ENCODE measurements at places on chromosomes 1 and 21.

GRCh38 chr1:206080026-206080820 lies 27.2 kb downstream of the RHEX start:
- H3K36me3 ChIP-seq = no peaks in the 10 kb centered on the region
- no peak for DNase-seq
- no peak overlapping the region for H3K27ac ChIP-seq
- H3K4me1 ChIP-seq = peaks cover 2% of the 10 kb centered on the region
- no peak overlapping the region for H3K4me3 ChIP-seq

DNA sequence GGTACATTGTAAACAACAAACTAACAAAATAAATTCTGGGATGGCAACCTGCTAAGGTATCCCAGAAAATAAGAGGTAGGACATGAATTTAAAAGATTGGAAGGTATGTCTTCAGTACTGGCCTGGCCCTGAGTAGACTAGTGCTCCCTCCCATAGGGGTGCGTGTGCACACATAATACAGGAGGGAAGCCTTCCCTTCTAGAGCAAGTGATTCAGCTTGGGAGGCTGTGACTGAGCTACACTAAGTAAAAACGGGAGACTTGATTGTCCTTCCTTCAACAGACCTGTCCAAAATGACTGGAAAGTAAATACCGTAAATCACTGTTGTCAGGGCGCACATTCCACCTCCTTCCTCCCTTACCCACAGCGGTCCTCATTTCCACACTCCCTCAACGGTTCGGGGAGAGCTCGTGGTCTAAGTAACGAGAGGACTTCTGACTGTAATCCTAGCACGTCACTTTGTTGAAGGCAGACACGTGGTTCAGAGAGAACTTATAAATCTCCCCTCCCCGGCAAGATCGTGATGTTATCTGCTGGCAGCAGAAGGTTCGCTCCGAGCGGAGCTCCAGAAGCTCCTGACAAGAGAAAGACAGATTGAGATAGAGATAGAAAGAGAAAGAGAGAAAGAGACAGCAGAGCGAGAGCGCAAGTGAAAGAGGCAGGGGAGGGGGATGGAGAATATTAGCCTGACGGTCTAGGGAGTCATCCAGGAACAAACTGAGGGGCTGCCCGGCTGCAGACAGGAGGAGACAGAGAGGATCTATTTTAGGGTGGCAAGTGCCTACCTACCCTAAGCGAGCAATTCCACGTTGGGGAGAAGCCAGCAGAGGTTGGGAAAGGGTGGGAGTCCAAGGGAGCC lies at the start of gene TGFB2:
TSS of gene TGFB2 (plus strand) at position 523 of the 859 bp plus-strand sequence. CDS start 1,366 bp downstream, outside the sequence.
- DNase-seq = peak; percentile 89
- peak within 1 kb of the TSS; percentile 82 for H3K4me3 ChIP-seq
- H3K4me1 ChIP-seq = no peaks in the 10 kb centered on the region
- no peaks in the 10 kb centered on the region for H3K36me3 ChIP-seq
- H3K27ac ChIP-seq = peak within 1 kb of the TSS; percentile 99

- peaks cover 92% of the 10 kb centered on the region for H3K27me3 ChIP-seq
- no peak overlapping the region for H3K27ac ChIP-seq
- H3K36me3 ChIP-seq = no peaks in the 10 kb centered on the region
Measured at GRCh38 chr1:228009828-228010775, 3.3 kb downstream of the WNT3A start.

DNA sequence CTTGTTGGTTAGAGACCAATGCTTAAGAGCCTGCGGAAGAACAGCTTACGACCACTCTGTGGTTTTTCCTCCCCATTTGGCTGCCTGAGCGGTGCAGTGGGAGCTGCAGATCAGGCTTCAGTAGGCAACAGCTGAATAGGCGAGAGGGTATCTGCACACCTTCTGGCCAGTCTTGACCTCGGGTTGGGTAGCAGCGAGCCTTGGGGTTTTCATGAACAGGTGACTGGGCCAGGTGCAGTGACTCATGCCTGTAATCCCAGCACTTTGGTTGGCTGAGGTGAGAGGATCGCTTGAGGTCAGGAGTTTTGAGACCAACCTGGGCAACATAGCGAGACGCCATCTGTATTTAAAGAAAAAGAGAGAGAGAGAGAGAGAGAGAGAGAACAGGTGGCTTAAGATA lies 41.0 kb downstream of the NENF start:
- no peaks in the 10 kb centered on the region for H3K36me3 ChIP-seq

- peak overlapping the region; percentile 82 for H3K4me3 ChIP-seq
- H3K27ac ChIP-seq = peak overlapping the region; percentile 97
- DNase-seq = peak; percentile 100
- peaks cover 14% of the 10 kb centered on the region for H3K36me3 ChIP-seq
Measured at GRCh38 chr21:34526618-34527290, 14.7 kb upstream of the KCNE1 start.

DNA sequence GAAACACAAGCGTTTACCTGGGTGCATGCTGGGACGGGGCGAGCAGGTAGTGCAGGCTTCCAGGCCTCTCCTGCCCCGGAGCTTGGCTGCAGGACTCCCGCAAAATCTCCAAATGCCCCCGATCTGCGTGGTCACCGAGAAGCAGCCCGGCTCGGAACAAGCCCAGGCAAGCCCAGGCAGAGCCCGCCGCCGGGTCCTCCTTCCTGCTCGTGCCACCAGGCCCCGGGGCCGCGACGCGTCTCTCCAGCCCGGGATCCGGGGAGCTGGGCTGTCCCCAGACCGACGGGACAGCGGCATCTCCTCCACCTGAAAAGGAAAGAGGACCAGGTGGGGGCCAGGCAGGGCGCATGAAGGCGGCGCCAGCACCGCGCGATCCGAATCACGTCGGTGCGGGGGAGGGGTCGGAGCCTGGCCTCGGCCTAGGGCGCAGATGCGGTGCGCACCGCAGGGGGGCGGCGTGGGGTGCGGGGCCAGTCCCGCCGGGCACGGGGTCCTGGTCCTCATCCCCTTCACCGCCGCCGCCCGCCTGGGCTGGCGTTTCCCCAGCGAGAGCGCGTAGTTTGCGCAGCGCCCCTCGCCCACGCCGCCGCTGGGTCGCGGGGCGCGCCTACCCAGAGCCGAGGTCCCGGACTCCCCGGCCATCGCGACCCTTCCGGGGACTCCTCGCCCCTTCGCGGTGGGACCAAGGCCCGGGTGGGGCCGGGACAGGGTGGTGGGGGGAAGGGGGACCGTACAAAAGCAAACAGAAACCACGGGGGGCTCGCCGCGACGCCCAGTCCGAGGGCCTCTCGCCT lies 52.4 kb upstream of the H6PD start:
- peak overlapping the region; percentile 93 for H3K27ac ChIP-seq
- H3K4me1 ChIP-seq = peaks cover 36% of the 10 kb centered on the region
- H3K4me3 ChIP-seq = peak overlapping the region; percentile 84
- no peaks in the 10 kb centered on the region for H3K27me3 ChIP-seq
- DNase-seq = peak; percentile 61
- peaks cover 28% of the 10 kb centered on the region for H3K36me3 ChIP-seq

GRCh38 chr1:58104960-58105359 lies 441.6 kb downstream of the OMA1 start:
- DNase-seq = no peak
- H3K4me3 ChIP-seq = no peak overlapping the region
- no peaks in the 10 kb centered on the region for H3K4me1 ChIP-seq
- H3K27me3 ChIP-seq = no peaks in the 10 kb centered on the region
- H3K36me3 ChIP-seq = no peaks in the 10 kb centered on the region

DNA sequence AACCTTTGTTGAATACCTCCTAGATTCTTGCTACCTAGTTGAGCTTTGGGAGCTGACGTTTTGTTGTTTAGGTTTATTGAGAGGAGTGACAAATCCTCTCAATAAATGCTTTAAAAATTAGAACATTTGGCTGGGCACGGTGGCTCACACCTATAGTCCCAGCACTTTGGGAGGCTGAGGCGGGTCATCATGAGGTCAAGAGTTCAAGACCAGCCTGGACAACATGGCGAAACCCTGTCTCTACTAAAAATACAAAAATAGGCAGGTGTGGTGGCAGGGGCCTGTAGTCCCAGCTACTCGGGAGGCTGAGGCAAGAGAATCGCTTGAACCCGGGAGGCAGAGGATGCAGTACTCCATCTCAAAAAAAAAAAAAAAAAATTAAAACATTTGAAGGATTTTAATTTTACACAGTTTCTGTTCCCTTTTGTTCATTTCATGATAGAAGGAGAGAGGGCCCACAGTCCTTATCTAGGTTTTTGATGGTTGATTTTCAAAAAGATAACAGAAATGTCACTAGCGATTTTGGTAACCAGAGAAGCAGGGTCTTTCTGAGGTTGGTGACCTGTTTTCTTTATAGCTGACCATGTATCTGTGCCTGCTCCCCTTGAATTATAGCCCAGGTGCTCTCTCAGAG lies 44.2 kb upstream of the PIGV start:
- H3K27me3 ChIP-seq = no peaks in the 10 kb centered on the region
- H3K36me3 ChIP-seq = peaks cover 9% of the 10 kb centered on the region
- peak overlapping the region; percentile 58 for H3K27ac ChIP-seq
- no peak overlapping the region for H3K4me3 ChIP-seq
- peaks cover 4% of the 10 kb centered on the region for H3K4me1 ChIP-seq

- no peaks in the 10 kb centered on the region for H3K36me3 ChIP-seq
- peak; percentile 86 for DNase-seq
- no peaks in the 10 kb centered on the region for H3K4me1 ChIP-seq
- H3K27ac ChIP-seq = peak overlapping the region; percentile 37
Measured at GRCh38 chr1:172180501-172181285, 239.8 kb upstream of the C1orf105 start.

DNA sequence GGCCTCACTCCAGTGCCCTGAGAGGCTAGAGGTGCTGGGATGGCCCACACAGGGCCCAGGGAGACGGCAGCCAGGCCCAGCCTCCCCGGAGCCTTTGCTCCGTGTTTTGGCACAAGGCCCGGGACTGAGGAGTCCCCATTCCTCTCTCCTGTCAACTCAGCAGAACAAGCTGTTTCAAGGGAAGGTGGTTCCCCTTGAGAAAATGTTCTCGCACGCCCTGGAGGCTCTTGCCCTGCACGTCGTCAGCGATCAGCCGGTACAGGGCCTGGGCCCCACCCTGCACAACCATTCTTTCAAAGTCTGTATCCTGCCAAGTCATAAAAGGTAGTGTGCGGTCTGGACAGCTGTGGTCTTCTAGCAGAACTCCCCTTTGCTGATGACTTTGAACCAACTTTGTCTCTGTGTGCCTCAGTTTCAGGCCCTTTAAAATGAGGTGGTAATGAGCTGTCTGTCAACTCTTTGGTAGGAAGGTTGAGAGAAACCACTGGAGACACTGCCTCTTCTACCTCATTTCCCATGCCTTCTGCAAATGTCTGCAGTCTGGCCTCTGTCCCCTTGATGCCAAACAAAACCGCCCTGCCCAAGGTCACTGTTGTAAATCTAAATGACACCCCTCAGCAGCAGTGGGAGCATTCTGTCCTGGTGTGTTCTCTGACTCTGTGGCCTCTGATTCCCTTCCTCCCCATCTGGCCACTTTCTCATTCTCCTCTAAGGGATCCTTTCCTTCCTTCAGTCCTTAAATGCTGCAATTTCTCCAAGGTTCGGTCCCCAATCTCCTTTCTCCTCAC lies 138.6 kb upstream of the JUN start:
- no peak overlapping the region for H3K27ac ChIP-seq
- H3K36me3 ChIP-seq = no peaks in the 10 kb centered on the region
- peaks cover 5% of the 10 kb centered on the region for H3K4me1 ChIP-seq
- H3K27me3 ChIP-seq = no peaks in the 10 kb centered on the region

- H3K27me3 ChIP-seq = no peaks in the 10 kb centered on the region
- no peak for DNase-seq
- no peak within 1 kb of the TSS for H3K27ac ChIP-seq
- H3K4me1 ChIP-seq = no peaks in the 10 kb centered on the region
Measured at GRCh38 chr1:247716546-247716945, at the start of gene OR6F1. Gene OR6F1, minus strand, starts transcription at chr1:247716646. Its CDS starts 3,891 bp downstream, at chr1:247712755.

DNA sequence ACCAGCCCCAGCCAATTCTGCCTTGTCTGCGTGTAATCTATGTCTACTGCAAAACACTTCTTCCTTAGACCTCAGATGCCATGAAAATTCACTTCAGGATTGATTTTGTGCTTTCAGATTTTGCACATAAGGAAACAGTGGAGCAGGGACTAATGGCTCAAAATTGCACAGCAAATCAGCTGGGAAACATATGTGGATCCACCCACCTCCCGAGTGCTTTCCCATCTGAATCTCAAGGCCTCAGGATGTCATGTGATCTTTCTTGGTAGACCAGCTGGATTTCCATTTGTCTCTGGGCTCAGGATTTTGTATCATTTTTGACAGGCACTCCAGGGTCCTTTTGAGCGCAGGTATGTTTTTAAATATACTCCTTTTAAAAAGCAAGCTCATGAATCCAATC lies 158.6 kb downstream of the MIS18A start:
- H3K27ac ChIP-seq = no peak overlapping the region
- H3K36me3 ChIP-seq = no peaks in the 10 kb centered on the region
- H3K4me3 ChIP-seq = no peak overlapping the region
- DNase-seq = no peak

DNA sequence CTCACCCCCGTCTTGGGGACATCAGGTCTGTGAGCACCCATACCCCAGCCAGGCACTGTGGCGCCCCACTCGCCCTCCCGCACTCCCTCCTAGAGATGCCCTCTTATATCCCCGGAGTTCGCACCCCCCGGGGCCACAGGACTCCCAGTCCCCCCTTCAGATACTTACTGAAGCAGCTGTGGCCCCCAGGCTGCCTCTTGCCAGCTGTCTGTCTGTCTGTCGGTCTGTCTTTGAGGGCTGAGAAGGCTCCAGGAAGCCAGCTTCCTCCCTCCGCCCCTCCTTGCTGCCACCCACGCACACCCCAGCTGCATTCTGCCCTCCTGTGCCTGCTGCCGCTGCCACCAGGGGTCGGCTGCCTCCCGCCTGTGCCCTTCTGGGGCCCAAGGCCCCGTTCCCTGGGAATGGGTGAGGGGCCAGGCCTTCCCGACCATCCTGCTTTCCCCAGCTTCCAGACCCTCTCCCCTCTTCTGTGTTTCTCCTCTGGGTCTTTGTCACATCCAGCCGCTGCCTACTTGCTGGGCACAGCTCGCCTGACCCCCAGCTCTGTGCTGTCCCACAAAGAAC lies at the start of gene PTPN7:
TSS of gene PTPN7 (minus strand) at position 226 of the 564 bp plus-strand sequence. CDS start 1,200 bp downstream, outside the sequence.
- no peaks in the 10 kb centered on the region for H3K27me3 ChIP-seq
- H3K4me1 ChIP-seq = peaks cover 8% of the 10 kb centered on the region
- H3K27ac ChIP-seq = no peak within 1 kb of the TSS
- no peak for DNase-seq

Measured in mesenchymal stem cell (in vitro differentiated cells and primary cell).